ENCODE measurements at places on chromosomes 5 and 9.

DNA sequence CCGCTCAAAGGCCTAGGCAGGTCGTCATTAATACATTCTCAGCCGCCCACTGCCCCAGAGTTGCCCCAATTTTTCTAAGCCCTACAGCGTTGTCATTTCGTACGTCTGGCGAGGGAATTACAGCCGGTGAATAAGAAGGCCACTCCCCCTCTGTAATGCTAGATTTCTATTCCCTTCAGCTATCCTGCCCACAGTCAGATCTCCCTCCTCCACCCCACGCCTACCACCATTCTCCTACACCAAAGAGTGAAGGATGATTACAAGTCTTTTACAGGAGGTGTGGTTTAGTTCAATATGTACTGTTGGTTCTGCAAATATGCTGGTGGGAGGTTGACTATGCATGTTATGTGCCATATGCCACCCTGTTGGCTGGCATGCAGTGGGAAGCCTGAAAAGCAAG is 83.7 kb upstream of the SMIM15 start:
- no peak for DNase-seq

GRCh38 chr9:25284365-25284764 is 393.9 kb downstream of the TUSC1 start:
- no peak for DNase-seq

DNA sequence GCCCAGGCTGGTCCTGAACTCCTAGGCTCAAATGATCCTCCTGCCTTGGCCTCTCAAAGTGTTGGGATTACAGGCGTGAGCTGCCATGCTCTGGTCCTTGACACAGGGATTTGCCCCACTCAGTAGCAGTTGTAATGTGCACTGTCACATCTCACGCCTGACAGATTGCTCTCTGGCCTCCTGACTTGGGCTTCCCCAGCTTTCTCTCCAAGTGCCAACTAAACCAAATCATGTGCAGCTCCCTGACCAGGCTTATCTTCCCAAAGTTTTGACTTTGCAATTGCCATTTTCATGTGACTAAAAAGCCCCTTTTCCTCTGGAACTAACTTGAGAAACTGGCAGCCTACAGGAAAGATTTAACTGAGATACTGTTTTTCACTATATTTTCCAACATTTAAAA is 10.7 kb downstream of the RPL26L1 start:
- DNase-seq = no peak

- no peak for DNase-seq
Measured at GRCh38 chr5:6011199-6011598, 367.1 kb downstream of the MED10 start.

DNA sequence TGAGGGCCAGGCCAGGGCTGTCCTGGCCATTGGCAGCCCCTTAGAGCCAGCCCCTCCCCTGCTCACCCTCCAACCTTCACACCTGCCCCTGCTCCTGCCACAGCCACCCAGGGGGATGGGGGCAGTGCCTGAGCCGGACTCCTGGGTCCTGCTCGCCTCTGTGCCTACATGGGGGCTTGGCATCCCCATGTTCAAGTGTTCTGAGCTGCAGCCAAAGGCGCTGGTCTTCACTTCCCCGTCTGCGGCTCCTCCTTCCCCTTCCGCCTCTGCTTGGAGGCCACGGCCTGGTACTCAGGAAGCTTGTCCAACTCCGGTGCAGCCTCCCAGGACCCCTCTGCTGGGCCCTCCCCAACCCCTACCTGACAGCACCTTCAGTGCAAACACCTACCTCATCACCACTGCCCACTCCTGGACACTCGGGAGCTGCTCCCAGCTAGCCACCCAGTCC is 2.3 kb upstream of the DNLZ start:
- no peak for DNase-seq

DNA sequence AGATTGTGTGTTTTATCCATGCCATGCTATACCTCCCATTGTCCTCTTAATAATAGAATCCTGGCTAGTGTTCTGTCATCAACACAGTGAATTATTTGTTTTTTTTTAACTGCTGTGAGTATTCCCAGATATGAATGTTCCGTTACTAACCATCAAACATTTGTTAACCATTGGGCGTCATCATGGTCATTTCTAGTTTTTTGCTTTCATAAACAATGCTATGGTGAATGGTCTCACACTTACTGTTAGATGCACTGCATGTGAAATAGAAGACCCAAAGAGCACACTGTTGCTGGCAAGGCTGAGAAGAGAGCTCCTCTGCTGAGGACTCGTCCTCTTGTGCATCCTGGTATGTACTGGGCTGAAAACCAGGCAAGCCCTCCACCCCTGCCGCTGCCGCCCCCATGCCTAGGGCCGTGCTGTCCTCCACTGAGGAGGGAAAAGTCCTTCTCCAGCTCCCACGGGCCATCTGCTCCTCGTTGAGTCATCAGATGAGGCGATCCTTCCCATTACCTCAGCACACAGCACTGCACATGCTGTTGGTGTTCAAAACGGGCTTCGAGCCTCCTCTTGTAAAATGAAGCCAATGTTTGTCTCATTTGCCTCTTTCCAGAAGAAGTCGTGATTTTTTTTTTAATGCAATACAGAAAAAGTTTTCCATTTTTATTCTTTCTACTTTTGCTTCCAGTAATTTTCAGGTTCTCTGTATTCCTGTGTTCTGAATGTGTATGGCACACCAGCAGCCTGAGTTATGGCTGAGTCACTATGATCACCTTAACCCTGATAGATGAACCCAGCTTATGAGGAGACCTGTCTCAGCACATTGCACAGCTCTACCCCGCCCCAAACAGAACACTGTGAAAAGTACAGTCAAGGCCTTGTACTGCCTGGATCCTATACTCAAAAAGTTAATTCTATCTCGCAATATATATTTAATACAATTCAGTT is 219.0 kb downstream of the AOPEP start:
- DNase-seq = no peak

DNA sequence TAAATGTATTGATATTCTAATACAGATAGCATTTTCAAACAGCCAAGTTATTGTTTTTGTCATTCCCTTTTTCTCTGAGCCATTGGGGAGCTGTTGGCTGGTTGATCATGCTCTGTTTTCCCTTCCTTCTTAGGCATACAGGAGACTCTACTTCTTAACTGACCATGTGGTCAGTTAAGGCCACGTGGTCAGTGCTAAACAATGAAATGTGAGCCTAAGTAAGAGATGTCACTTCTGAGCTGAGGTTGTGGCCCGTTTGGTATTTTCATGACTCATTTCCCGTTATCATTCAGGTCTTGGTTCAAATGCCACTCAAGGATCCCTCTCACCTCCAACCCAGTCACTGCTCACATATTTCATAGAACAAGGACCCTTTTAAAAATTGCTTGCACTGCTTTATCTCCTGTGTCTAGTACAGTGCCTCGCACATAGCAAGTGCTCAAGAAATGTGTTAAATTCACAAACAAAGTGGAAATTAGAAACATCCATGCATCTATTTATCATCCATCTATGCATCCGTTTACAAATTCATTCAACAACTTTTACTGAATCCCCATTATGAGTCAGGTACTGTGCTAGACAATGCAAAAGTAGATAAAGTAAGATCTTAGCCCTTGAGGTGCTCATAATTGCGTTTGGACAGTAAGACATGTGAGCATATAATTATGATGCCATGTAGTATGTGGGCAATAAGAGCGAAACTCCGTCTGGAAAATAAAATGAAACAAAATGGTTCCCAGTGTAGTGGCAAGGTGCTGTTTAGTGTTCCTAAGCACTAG is 50.7 kb downstream of the ARRDC3 start:
- no peak for DNase-seq

- no peak for DNase-seq
Measured at GRCh38 chr9:117665601-117666385, 38.4 kb upstream of the TLR4 start.

- DNase-seq = no peak
Measured at GRCh38 chr9:128405077-128405779, 15.4 kb upstream of the CERCAM start.

- DNase-seq = no peak
Measured at GRCh38 chr5:172688349-172689217, 47.5 kb downstream of the NEURL1B start.

DNA sequence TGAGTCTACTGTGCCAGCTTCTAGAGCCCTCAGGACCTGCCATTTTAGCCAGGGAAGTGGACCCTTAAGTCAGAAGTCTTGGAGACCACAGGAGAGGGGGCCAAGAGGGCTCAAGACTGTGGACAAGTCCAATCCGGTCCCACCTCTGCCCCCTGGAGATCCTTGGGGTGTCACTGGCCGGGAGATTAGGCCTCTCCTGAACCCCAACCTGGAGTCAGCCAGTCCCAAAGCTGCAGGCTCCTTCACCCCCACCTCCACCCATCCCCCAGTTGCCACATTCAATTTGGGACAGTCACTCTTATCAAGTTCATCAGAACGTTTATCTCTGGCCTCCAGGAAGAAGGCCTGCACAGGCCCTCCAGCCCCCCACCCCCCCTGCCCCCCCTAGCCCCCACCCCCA is 290 bp downstream of the SLC23A1 start:
- no peak for DNase-seq

GRCh38 chr5:34694685-34695084 is 38.6 kb downstream of the RAI14 start:
- no peak for DNase-seq

DNA sequence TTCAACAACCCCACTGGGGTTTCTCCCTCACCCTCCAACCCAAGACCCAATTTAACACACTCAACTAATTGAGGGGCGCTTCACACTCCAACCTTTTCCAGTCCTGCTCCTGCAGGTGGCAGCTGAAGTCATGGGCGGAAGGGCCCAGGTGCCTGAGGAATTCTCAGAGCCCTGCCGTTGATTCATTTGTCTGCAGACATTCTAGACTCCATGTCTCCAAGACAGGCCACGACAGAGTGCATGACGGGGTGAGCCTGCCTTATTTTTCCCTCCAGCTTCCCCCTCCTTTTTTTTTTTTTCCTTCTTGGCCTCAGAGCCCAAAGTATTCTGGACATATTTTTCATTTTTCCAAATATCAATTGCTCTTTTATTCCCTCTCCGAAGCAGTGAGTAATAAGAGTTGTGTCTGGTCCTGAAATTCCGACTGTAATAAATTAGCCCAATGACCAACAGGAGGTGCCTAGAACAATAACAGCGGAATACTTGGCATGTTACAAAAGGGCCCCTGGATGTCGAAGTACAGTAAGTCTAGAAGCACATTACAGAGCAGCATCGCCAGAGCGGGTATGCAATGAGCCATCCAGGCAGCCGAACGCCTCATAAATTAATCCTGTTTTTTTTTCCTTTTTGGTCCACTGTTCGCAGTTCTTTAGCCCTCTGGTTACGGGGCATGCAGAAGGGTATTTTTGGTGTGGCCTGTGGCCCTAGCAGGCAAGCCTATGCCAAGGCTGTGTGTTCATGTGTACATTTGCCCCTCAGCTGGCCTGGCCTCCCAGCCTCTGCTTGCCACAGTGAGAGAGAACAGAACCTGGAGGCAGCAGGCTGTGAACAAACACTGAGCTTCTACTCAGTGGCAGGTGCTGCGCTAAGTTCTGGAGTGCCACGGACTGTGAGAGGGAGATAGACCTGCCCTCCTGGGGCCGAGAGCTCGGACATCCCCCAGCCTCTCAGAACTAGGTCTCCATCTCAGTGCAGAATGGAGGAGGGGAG is 8.6 kb upstream of the SMIM23 start:
- DNase-seq = no peak

GRCh38 chr9:126293522-126293889 is 33.1 kb upstream of the MVB12B start:
- DNase-seq = no peak

DNA sequence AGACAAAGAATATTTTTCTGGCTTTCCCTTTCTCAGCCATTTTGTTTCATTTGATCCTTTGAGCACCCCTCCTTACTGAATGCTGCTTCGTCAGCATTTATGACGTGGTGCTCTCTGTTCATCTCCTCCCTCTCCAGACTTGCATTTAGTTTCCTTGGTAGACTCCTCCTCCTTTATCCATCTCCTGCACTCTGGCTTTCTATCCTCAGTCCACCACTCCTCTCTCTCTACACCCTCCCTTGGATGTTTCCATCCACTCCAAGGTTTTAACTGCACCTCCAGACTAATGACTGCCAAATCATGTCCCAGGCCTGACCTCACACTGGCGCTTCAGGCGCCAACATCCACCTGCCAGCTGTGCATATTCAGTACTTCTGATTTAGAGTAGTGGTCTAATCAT is 245.4 kb downstream of the RAB3C start:
- DNase-seq = no peak

- no peak for DNase-seq
Measured at GRCh38 chr5:120320626-120321025, 143.5 kb upstream of the PRR16 start.

DNA sequence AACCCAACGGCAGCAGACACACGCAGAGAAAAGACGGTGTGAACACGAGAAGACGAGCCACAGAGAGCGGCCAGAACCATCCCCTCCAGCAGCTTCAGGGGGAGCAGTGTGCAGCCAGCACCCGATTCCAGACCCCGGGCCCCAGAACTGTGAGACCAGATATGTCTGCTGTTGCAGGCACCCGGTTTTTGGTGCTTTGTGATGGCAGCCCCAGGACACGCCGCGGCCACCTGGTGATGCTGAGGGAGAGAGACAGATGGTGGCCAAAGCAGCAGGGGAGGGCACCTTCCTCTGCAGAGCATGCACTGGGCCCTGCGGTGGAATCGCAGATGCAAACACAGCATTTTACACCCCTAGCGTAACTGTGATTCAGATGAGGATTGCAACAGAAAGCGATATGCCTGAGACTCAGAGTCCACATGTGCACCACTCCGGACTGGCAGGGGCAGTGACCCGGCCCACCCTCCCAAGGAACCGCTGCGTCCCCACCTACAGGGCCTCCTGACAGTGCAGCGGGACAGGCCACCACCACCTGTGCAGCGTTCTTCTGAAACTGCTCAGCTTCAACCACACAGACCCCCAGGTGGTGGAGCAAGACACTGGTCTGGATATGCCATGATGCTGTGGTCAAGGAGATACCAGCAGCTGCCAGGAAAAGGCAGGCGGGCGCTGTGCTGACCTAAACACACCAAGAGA is 24.0 kb downstream of the ZDHHC11B start:
- no peak for DNase-seq

DNA sequence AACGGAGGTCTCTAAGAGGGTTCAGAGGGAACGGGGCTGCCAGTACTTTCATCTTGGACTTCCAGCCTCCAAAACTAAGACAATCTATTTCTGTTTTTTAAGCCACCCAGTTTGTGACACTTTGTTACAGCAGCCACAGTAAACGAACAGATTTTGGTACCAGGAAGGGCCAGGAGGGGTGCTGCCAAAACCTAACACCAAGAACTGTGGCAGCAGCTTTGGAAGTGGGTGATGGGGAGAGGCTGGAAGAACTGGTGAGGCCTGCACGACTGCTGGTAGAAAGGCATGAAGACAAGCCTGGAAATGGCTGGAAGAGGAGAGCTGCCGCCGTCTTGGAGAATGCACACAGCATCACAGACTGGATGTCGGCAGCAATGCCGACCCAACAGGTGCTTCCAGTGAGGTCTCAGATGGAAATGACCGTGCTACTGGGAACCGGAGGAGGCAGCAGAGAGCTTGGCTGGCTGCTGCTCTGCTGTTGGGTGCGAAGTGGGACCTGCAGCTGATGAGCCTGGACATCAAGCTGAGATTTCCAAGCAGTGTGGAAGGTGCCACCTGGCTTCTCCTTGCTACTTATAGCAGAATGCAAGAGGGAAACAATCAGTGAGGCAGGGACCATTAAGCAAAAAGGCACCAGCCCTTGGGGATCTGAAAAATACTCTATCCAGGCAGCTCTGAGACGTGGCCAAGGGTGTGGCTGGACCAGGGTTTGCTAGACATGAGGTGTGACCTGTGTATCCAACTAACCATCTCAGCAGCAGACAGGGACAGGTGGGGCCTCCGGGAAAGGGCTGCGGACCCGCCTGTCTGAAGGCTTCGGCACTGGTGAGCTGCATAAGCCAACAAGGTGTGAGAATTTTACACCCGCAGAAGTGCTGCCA is 4.7 kb upstream of the TMEM210 start:
- no peak for DNase-seq

Data from stimulated activated CD8-positive, alpha-beta memory T cell treated with anti-CD3 and anti-CD28 coated beads, Interleukin-4, amount 100 ng/mL, for 1 hour (primary cell).